Neural progenitor cell (in vitro differentiated cells): ENCODE measurements at places on chromosomes 5 and 9. TPM values are rescaled to one million over a fixed set of nuclear protein-coding genes. Genes with fewer than 3 reads are reported as not detected.

GRCh38 chr5:81021951-81022687 lies 62.0 kb downstream of the RASGRF2 start:
- no peak for DNase-seq

GRCh38 chr5:75856056-75856455 lies 138.8 kb upstream of the POC5 start:
- DNase-seq, result no peak

DNA sequence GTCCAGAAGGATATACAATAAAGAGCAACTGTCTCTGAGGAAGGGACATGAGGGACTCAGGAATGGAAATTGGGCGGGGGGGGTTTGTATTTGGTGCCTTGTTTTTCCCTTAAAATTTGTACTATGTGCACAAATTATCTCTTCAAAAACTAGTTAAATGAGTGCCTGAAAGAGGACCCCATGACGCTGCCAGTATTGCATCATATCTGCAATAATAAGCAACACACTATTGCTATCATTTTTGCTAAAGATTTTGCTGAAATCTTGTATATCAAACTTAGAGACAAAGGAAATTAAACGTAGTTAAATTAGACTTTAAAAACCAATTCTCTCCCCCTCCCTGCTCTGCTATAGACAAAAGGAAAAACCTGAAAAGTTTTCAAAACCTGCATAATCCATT lies 89.7 kb upstream of the SLC30A5 start:
- no peak for DNase-seq

CDO1 gene
- total RNA-seq, result 18.4 and 21.9 TPM in 2 replicates

- DNase-seq, result no peak
These were observed 329.7 kb downstream of the CWC27 start for GRCh38 chr5:65098393-65098792.
